Activated CD8-positive, alpha-beta memory T cell treated with anti-CD3 and anti-CD28 coated beads, Interleukin-2, amount 10 ng/mL, durations not matched to agents 7 days and 5 days (primary cell): ENCODE measurements at places on chromosomes 6 and 20. TPM values are rescaled to one million over a fixed set of nuclear protein-coding genes. Genes with fewer than 3 reads are reported as not detected.

HAO1 gene
- total RNA-seq: not detected

PSORS1C1 gene
- not detected for total RNA-seq

TMEM244 gene
- 0.99 TPM for total RNA-seq

BPI gene
- not detected for total RNA-seq

TNF gene
- 65.1 TPM for total RNA-seq

RSPO3 gene
- total RNA-seq: not detected

WFDC5 gene
- not detected for total RNA-seq
